Osteoblast (primary cell): ENCODE measurements at places on chromosomes 7 and 10. TPM values are rescaled to one million over a fixed set of nuclear protein-coding genes. Genes with fewer than 3 reads are reported as not detected.

- H3K4me1 ChIP-seq: no peaks in the 10 kb centered on the region
- DNase-seq: no peak
- no peaks in the 10 kb centered on the region for H3K27me3 ChIP-seq
- no peaks in the 10 kb centered on the region for H3K36me3 ChIP-seq
- no peak overlapping the region for H3K4me3 ChIP-seq
Observed at GRCh38 chr10:110834629-110835301, 37.0 kb upstream of the PDCD4 start.

The TET1 gene
- total RNA-seq: 3.8 and 4.0 TPM in 2 replicates

DNA sequence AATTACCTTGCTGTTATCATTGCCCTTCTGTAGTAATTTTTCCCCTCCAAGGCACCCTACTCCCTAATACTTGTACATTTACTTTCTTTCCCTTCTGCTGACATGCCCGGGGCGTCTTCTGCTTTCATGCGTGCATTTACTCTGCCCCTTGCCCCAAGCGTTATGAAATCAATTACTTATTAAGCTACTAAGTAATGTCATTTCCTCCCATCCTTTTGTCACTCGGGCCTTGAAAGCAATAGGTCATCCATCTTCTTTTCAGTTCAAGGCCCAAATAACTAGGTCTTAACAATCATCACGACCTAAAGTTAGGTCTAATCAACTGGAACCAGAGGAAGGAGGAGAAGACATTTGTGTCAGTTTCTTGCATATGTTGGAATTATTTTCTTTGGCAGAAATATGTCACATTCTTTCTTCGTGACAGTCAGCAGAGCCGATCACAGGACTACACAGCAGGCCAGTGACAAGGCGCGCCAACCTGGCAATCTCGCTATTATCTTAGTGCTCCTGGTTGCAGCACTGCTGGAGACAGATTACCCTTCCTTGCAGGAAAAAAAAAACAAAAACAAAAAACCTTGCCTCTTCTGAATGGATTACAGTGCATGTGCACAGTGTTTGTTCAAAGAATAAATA lies 179.2 kb downstream of the RELN start:
- peaks cover 4% of the 10 kb centered on the region for H3K4me1 ChIP-seq
- no peaks in the 10 kb centered on the region for H3K27me3 ChIP-seq
- no peak overlapping the region for H3K4me3 ChIP-seq
- no peak for DNase-seq
- no peaks in the 10 kb centered on the region for H3K36me3 ChIP-seq
- H3K27ac ChIP-seq: no peak overlapping the region

The DNAJC9 gene
- total RNA-seq: 14.7 and 18.8 TPM in 2 replicates

- peak overlapping the region; percentile 44 for H3K4me3 ChIP-seq
- H3K27ac ChIP-seq: no peak overlapping the region
- no peaks in the 10 kb centered on the region for H3K27me3 ChIP-seq
- H3K36me3 ChIP-seq: peaks cover 5% of the 10 kb centered on the region
Observed at GRCh38 chr7:35691827-35692307, 3.1 kb downstream of the HERPUD2 start.

GRCh38 chr10:46002916-46003693 lies 27.3 kb downstream of the NCOA4 start:
- H3K4me1 ChIP-seq: peaks cover 24% of the 10 kb centered on the region
- no peak overlapping the region for H3K4me3 ChIP-seq
- H3K27ac ChIP-seq: peak overlapping the region; percentile 13
- peak; percentile 26 for DNase-seq

The PLEKHS1 gene
- under 0.01 TPM in 1 of 2 replicates, not detected in the other for total RNA-seq

- no peak for DNase-seq
- no peak overlapping the region for H3K27ac ChIP-seq
- peaks cover 8% of the 10 kb centered on the region for H3K4me1 ChIP-seq
- no peaks in the 10 kb centered on the region for H3K36me3 ChIP-seq
- H3K27me3 ChIP-seq: no peaks in the 10 kb centered on the region
Observed at GRCh38 chr10:6240254-6240653, 37.5 kb downstream of the PFKFB3 start.

DNA sequence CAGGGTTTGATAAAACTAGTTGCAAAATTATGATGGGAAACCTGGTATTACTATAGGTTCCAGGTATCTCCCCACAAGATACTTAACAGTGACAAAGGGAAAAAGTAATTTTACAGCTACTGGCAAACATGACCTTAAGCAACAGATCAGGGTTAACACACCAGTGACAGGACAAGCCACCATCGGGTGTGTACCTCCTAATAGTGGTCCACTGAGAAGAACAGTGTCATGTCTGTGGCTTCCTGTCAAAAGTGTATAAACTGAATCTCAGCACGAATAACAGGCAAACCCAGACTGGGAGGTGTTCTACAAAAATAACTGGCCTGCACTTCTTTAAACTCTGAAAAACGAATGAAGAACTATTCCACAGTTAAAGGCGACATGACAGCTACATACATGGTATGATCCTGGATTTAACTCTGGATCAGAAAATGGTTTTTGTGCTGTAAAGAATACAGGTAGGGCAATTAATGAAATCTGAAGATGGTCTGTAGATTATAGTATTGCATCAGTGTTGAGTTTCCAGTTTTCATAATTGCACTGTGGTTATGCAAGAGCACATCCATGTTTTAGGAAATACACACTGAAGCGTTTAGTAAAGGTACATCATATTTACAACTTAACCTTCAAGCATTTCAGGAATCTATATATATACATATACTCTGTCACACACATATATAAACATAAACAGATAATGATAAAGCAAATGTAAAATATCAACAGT lies 32.0 kb upstream of the ARMS2 start:
- no peaks in the 10 kb centered on the region for H3K36me3 ChIP-seq
- H3K4me3 ChIP-seq: no peak overlapping the region
- no peaks in the 10 kb centered on the region for H3K27me3 ChIP-seq
- peaks cover 34% of the 10 kb centered on the region for H3K4me1 ChIP-seq

DNA sequence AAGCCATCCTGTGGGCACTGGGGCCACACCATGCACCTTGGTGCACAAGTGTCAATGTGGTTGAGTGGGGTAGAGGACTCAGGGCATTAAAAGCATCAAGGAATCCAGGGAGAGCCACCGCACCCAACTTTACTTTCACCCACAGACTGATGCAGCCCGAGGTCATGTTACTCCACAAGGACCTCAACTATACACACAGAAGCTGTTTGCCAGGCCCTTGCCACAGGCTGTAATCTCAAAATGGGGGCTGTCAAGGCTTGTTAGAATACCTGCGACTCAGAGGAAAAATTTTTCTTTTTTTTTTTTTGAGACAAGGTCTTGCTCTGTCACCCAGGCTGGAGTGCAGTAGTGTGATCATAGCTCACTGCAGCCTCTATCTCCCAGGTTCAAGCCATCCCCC lies 26.5 kb upstream of the KCTD7 start:
- H3K4me1 ChIP-seq: no peaks in the 10 kb centered on the region
- H3K27ac ChIP-seq: no peak overlapping the region
- no peaks in the 10 kb centered on the region for H3K36me3 ChIP-seq
- no peak overlapping the region for H3K4me3 ChIP-seq
- DNase-seq: no peak
- no peaks in the 10 kb centered on the region for H3K27me3 ChIP-seq

DNA sequence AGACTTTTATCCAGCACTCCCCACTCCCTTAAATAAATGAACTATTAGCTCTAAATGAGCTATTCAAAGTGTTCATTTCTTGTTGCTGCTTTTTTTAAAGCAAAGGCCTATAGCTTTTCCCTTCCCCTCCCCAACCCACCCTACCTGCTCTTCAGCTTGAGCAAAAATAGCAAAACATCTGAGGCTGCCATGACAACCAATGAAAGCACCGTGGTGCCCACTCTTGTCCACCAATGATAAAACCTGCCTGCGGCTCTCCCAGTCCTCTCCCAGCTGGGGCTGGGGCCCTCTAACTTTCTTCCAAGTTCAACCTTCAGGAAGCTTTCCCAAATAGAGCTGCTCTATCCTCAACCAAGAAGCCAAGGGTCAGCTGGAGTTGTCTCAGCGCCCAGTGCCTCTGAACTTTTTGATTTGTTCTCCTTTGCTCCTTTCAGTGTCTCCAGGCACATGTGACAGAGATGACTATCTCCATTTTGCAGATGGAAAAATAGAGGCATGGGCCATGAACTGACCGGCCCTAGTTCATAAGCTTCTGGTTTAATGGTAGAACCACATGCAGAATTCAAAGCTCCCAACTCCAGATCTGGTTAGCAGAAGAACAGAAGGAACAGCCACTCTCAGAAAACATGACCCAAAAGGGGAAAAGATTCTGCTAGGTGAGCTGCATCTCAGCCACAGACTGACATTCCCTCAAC lies 47.7 kb downstream of the PIK3AP1 start:
- no peak overlapping the region for H3K27ac ChIP-seq
- no peaks in the 10 kb centered on the region for H3K27me3 ChIP-seq
- no peak overlapping the region for H3K4me3 ChIP-seq
- no peaks in the 10 kb centered on the region for H3K36me3 ChIP-seq
- peak; percentile 14 for DNase-seq

DNA sequence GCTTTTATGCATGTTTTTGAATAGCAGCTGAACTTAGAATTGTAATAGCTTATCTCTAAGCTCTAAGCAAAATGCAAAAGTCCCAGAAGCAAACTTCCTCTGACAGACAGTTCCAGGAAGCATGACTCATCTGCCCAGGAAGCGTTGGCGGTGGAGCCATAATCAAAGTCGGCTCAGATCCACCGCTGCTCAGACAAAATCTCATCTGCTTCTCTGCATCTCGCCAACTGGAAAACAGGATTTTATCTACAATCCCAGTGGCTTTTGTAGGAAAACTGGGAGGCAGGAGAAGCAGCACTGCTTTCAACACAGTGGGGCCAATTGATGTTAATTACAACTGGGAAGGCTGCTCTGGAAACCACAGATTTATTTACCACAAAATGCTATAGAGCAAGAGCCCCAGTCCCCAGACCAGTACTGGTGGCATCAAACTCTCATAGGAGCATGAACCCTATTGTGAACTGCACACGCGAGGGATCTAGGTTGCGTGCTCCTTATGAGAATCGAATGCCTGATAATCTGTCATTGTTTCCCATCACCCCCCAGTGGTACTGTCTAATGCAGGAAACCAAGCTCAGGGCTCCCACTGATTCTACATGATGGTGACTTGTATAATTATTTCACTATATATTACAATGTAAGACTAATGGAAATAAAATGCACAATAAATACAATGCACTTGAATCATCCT lies 99.9 kb downstream of the CUBN start:
- no peaks in the 10 kb centered on the region for H3K36me3 ChIP-seq
- H3K27me3 ChIP-seq: no peaks in the 10 kb centered on the region
- H3K27ac ChIP-seq: peak overlapping the region; percentile 83
- peak overlapping the region; percentile 46 for H3K4me3 ChIP-seq
- peak; percentile 72 for DNase-seq

- no peak overlapping the region for H3K4me3 ChIP-seq
- H3K27ac ChIP-seq: no peak overlapping the region
- H3K4me1 ChIP-seq: no peaks in the 10 kb centered on the region
- no peaks in the 10 kb centered on the region for H3K36me3 ChIP-seq
- H3K27me3 ChIP-seq: no peaks in the 10 kb centered on the region
- no peak for DNase-seq
Observed at GRCh38 chr7:22111661-22112060, 166.0 kb upstream of the CDCA7L start.

DNA sequence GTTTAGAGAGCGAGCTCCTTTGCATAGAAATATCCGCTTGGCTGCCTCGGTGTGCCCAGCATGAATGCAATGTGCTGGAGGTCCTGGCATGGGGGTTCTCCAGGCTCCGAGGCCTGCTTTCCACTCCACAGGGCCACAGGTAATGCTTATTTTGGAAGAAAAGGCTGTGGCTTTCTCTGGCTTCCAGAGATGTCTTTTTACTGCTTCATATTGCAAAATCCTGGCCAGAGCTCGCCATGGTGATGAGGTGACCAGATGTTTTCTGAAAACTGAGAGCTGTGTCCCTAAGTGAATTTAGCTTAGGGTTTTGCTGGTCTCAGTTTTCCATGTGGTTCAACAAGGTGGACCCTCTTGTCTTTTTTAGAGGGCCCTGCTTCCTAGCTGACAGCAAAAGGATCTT lies 65.2 kb downstream of the BMPER start:
- DNase-seq: no peak
- peaks cover 13% of the 10 kb centered on the region for H3K4me1 ChIP-seq
- H3K27me3 ChIP-seq: no peaks in the 10 kb centered on the region
- H3K27ac ChIP-seq: no peak overlapping the region
- peaks cover 38% of the 10 kb centered on the region for H3K36me3 ChIP-seq
- H3K4me3 ChIP-seq: no peak overlapping the region

The FOXI2 gene
- total RNA-seq: not detected in 2 replicates

DNA sequence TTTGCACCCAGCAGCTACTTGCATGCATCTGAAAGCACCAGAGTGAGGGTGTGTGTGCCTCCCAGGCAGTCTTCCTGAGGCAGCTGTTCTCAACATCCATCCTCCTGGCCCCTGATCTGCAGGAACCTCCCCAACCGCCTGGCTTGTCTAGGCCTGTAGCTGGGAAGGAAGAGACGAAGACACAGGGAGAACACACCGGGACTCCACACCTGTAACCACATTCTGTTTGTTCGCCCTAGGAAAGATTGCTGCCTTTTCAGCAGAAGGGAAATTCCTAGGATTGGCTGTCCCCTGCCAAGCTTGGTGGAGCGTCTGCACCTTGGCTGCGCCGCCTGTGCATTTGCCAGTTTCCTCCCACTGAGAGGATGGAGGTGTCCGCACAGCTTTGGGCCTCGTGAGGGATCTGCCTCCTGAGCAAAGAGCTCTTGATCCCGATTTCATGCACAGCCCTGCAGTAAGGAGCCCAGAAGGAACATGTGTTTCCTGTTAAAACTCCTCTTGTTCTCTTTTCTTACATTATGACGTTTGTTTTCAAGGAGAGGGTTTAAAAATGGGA lies 154.6 kb downstream of the TPST1 start:
- H3K27ac ChIP-seq: no peak overlapping the region
- no peaks in the 10 kb centered on the region for H3K27me3 ChIP-seq
- H3K4me1 ChIP-seq: peaks cover 17% of the 10 kb centered on the region
- H3K4me3 ChIP-seq: no peak overlapping the region

The GNG11 gene
- 7.6 and 8.8 TPM in 2 replicates for total RNA-seq

GRCh38 chr7:72405418-72405817 lies 6.7 kb downstream of the CALN1 start:
- H3K27ac ChIP-seq: no peak overlapping the region
- no peaks in the 10 kb centered on the region for H3K4me1 ChIP-seq
- H3K4me3 ChIP-seq: no peak overlapping the region

DNA sequence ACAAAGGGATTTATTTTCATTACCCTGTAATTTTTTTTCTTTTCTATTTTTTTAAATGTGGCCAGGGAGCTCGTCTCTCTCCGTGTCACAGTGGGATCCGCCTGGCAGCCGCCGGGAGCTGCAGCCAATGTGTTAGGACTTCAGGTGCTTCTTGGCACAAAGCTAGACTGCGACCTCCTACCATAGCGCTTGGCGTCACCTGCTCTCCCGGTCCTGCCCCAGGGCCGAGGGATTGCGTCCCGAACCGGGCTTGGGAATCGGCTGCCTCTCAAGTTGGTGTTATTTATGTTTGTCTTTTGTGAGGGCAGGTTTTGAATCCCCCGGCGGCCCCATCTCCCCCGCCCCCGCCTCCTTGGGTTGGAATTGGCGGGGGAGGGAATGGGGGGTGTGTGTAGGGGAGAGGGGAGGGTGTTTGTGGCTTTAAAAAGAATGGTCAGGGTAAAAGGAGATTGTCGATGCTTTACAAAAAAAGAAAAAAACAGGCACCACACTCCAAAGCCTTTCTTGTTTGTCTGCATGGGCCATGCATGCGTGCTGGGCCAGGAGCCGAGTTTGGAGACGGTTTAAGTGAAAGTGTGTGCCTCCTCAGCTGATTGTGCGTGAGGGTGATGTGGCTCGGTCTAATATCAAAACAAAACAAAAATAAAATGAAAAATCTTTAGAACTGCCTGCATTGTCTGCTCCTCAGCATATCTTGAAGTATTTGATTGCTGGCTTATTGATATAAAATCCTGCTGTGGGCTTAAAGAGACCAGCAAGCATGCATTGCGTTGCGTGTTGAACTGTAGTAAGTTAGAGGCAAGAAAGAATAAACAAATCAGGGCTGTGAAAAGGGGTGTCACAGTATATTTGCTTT lies 1.2 kb downstream of the PPP1R9A start:
- DNase-seq: peak; percentile 82
- H3K36me3 ChIP-seq: no peaks in the 10 kb centered on the region
- peaks cover 6% of the 10 kb centered on the region for H3K4me1 ChIP-seq
